ENCODE measurements at places on chromosomes 1 and 21.

GRCh38 chr1:236287356-236287755 is 5.6 kb upstream of the ERO1B start:
- no peak for DNase-seq

GRCh38 chr1:180926164-180926981 is 13.7 kb downstream of the KIAA1614 start:
- no peak for DNase-seq

DNA sequence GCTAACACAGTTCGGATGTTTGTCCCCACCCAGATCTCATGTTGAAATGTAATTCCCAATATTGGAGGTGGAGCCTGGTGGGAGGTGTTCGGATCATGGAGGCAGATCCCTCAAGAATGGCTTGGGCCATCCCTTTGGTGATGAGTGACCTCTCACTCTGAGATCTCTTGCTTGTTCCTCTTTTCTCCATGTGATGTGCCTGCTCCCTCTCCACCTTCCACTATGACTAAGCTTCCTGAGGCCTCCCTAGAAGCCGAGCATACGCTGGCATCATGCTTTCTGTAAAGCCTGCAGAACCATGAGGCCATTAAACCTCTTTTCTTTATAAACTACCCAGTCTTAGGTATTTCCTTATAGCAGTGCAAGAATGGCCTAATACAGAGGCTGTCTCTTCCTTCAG is 8.1 kb upstream of the PLA2G5 start:
- DNase-seq: no peak

DNA sequence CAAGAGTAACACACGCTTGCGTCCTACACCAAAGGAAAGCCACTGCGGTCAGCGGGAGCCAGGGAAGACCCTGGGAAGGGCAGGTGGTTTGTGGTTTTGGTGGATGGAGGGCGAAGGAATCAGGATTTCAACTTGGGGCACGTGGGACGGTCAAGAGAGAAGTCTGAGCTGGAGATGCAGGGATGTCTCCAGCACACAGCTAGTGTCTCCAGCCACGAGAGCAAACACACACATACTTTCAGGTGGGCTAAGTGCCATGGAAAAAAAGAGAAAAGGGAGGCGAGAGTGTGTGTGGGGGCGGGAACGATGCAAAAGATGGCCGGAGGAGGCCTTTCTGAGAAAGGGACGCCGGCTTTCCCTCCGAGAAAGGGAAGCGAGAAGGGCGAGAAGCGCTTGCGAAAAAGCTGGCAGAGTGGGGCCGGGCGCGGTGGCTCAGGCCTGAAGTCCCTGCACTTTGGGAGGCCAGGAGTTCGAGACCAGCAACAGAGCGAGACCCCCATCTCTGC is 1.4 kb upstream of the SRRM1 start:
- no peak for DNase-seq

DNA sequence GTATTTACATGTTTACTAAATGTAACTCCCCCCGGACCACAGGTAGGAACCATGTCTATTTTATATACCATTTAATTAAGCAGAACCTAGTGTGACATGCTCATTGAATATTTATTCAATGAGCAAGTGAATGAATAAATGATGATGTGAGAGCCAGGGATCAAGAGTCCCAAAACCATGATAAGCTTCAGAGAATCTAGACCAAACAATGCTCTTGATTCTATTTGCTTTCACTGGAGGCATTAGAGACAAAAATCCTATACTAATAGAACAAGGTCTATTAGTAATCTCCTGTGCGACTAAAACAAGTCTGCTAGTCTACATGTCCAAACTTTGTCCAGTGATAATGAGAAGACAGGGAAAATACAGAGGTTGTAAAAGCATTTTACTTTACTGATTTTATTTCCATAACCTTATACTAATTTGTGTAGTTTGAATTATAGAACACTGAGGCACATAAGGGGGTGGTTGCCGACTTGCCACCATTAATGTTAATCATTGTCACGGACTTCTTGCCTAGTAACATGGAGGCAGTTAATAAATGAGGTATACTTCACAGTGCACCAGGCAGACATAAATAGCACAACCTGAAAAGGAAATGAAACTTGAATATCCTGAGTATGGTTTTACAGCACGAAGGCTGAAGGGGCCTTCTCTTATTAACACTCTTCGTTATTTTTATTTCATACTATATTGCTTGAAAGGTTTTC is 69.8 kb downstream of the TBX15 start:
- no peak for DNase-seq

- DNase-seq: no peak
Measured at GRCh38 chr1:201756406-201756805, 72.6 kb upstream of the IPO9 start.

DNA sequence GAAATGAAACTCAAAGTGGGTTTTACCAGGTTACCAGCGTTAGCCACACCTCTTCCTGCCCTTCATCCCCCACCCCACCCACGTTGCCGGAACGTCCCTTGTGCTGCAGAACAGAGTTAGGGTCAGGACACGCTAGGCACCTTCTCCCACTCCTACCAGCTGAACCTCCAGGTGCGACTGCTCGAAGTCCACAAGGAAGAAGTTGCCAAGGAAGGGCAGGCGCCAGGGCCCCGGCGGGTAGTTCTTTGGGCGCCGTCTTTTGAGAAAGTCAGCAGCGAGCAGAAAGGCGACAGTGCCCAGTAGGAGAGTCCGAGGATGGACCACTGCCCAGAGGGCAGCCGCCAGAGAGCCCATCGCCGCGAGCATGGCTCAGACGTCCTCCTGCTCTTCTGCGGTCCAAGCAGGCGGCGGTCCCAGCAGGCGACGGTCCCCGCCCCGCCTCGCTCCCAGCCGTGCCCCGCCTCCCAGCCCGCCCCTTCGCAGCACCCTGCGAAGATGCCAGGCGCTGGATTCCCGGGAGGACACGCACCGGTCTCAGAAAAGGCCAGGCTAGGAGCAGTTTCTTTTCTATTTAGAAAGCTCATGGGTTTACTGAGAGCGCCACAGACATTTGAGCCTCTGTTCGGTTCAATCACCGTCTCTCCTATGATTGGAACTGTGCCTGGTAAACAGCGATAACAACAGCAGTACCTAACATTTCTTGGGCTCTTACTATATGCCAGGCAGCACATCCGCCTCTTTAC is at the start of gene CYP2J2:
Gene CYP2J2 (minus strand): TSS at position 393 of the 743 bp plus-strand sequence. CDS start 27 bp downstream, at position 366.
- peak; percentile 76 for DNase-seq

- DNase-seq: peak; percentile 88
Measured at GRCh38 chr1:204108312-204109141, 35.6 kb downstream of the SOX13 start.

DNA sequence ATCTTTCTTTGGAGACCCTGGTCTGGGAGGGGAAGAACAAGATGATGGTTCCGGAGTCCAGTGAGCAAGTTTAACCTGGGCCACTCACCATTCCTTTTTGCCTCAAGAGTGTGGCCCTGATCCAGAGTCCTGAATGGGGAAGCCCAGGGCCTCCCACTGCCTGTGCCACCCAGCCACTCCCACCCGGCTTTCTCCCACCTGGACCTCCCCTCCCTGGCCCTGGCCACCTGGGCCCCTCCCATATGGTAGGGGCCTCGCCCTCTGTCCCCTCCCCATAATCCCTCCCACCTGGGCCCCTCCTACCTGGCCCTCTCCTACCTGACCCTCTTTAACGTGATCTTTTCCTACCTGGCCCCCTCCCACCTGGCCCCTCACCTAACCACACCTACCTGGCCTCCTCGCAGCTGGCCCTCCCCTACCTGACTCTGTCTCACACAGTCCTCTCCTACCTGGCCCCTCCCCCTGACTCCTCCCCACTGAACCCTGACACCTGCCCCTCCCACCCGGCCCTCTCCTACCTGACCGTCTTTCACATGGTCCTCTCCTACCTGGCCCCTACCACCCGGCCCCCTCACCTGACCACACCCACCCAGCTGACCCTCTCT is 220.7 kb upstream of the VAMP3 start:
- peak; percentile 67 for DNase-seq

GRCh38 chr1:44798481-44799365 is 1.5 kb upstream of the PLK3 start:
- DNase-seq: no peak

GRCh38 chr1:76023669-76024435 is 50.7 kb upstream of the ST6GALNAC3 start:
- no peak for DNase-seq

DNA sequence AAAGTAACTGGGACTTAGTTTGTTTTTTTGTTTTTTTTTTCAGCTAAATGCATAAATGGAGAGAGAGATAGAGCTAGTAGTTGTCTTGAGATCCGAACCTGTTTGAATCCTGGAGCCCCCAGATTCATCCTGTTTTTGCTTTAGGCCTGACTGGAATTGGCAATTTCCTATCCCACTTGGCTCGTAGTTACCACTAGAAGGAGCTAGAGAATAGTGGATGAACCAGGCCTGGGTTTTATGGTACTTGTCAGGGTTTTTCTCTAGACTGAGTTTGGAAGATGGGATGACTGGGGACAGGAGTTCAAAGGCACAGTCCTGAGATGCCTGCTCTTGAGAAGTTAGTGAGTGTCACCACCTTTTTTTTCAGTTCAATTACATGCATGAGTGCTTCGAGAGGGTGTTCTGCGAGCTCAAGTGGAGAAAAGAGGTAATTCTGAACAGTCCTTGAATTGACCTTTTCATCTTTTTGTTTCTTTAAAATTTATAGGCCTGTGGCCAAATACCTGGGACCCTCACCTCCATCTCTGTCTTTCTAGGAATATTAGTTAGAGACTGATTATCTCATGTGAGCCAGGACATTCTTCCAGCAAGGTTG is 23.4 kb downstream of the CELF3 start:
- DNase-seq: peak; percentile 63

GRCh38 chr1:208654241-208654640 is 410.1 kb upstream of the PLXNA2 start:
- peak; percentile 16 for DNase-seq

- DNase-seq: no peak
Measured at GRCh38 chr1:190832511-190832910, 354.8 kb upstream of the BRINP3 start.

- DNase-seq: peak; percentile 68
Measured at GRCh38 chr1:40438391-40439015, 11.8 kb upstream of the ZFP69B start.

- DNase-seq: no peak
Measured at GRCh38 chr1:198174297-198174696, 17.5 kb downstream of the NEK7 start.

DNA sequence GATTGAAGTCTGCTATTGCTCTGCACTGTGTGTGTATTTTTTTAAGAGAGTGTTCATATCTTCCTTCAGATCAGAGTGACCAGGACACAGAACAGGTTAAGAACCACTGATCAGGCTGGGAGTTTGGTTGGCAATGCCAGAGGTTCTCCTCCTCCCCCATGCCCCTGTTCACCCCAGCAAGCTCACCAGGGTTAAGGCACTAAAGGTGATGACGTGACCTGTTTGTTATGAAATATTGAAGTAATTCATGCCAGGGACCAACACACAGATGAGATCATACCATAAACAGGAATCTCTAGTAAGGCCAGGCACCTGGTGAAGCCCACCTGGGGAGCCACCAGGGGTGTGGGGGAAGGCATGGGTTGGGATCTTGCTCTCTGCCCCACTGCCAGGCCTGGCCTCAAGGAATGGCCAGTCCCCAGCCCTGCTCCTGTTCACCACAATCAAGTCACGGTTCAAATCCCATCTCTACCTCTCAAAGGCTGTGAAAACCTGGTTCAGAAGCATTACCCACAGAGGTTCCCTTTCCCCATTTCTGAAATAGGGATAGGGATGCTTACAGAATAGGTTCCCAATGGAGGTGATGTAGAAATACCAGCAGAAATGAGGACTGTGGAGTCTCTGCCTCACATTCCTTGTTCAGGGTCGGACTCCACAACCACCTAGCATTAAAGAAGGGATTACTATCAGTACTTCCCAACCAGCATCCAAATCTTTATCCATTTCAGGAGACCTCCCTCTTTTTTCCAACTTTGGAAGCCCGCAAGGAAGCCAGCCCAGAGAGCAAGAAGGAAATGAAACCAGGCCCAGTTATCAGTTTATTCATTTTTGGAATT is 2.4 kb downstream of the ID3 start:
- DNase-seq: no peak

GRCh38 chr1:39113109-39113743 is 87.1 kb downstream of the NDUFS5 start:
- DNase-seq: no peak
